ENCODE measurements at places on chromosomes 4 and X.

- no peak for DNase-seq
Measured at GRCh38 chr4:132605551-132605950, 543.5 kb upstream of the PCDH10 start.

DNA sequence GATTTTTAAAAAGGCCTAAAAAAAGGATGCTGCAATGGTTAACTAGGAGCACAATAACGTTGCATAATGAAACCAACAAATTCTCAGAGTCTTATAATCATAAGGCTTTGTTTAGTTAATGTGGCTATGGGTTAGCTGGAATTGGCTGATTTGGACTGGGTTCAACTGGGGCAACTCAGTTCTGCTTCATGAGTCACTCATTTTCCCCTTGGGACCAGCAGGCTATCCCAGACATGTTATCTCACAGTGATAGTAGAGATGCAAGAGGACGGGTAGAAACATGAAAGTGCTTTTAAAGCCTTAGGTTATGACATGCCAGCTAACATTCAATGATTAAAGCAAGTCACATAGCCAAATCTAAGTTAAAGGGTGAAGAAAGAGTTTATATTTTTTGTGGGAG lies 189.2 kb upstream of the GK2 start:
- peak; percentile 78 for DNase-seq

DNA sequence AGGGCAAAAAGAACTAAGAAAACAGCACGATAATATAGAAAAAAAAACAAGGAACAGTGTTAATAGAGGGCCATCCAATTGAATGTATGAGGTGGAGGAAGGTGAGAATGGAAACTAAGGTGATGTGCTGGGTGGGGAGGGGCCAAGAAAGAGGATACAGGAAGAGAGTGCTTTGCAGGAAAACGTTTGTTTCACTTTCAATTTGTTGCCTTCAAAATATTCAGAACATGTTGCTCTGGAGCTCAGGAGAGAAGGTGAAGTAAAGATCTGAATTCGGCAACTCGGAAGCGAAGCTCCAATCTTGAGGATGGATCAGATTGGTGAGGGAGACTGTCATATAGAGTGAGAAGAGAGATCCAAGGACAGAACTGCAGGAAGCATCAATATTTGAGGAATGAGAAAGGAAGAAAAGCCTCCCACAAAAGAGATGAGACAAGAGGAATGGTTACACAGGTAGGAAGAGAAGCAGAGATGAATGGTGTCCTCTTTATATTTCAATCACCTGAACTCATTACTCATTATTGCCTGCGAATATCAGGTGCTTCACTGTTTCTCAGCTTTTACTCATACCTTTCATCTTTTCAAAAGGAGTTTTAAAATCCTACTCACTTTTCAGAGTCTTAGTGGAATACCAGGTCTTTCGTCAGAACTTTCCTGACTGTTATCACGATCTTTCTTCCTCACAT lies 14.7 kb upstream of the SEC24D start:
- no peak for DNase-seq

DNA sequence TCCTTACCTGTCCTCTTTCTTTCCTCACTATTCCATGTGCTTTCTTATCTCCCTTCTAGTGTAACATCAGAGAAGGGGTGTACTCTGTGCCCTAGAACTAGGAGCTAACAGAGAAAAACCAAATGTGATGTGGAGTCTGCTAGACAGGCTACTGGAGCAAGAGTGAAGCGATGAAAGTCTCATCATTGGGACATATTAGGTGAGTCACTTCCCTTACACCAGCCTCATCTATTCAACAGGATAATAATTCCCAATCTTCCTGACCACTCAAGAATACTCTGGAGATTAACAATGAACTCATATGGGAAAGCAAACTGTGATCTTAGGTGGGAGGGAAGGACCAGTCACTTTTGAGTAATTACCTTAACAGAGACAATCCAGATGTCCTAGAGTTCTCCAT lies 58.1 kb downstream of the RAB40A start:
- DNase-seq, result no peak

GRCh38 chr4:8092282-8092681 lies 66.3 kb downstream of the ABLIM2 start:
- DNase-seq, result no peak

- DNase-seq, result no peak
Measured at GRCh38 chr4:95105983-95106382, 348.2 kb downstream of the BMPR1B start.

- DNase-seq, result no peak
Measured at GRCh38 chrX:19727887-19728648, 159.3 kb downstream of the SH3KBP1 start.

GRCh38 chr4:109589605-109590004 lies 29.6 kb downstream of the MCUB start:
- DNase-seq, result no peak

DNA sequence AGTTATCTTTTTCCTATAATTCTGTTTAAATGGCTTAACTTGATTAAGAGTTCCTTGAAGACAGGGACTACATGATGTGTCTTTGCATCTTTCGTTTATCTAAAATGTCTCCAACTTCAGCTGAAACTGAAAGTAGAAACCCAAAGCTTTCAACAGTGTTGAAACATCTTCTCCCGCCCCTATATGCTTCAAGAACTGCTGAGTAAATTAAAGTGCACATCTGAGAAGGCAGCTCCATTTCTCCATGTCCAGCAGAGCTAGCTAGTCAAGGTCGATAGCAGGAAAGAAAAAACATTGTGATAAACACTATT lies 185.7 kb upstream of the TBL1X start:
- no peak for DNase-seq

- DNase-seq, result no peak
Measured at GRCh38 chr4:40055511-40055862, 1.2 kb upstream of the N4BP2 start.

DNA sequence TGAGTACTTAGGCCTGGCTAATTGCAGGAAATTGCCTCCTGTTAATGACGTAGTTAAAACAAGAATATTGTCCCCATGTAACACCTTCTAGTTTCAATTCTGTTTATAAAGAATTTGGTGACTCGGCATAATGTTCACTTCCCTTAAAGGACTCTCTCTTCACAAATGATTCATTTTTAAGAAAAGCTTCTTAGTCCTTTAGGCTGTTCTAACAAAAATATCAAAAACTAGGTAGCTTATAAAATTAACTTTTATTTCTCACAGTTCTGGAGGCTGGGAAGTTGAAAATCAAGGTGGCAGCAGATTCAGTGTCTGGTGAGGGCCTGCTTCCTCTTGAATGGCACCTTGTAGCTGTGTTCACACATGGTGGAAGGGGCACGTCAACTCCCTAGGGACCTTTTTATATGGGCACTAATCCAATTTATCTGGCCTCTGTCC lies 23.8 kb downstream of the COL25A1 start:
- DNase-seq, result no peak

- no peak for DNase-seq
Measured at GRCh38 chr4:132330994-132331393, 818.1 kb upstream of the PCDH10 start.

GRCh38 chrX:40452031-40452430 lies 128.7 kb upstream of the ATP6AP2 start:
- no peak for DNase-seq

- DNase-seq, result no peak
Measured at GRCh38 chr4:83581411-83582288, 45.7 kb downstream of the GPAT3 start.

- no peak for DNase-seq
Measured at GRCh38 chr4:117941611-117942010, 92.7 kb upstream of the NDST3 start.

GRCh38 chr4:67125636-67126514 lies 419.4 kb downstream of the CENPC start:
- DNase-seq, result no peak

DNA sequence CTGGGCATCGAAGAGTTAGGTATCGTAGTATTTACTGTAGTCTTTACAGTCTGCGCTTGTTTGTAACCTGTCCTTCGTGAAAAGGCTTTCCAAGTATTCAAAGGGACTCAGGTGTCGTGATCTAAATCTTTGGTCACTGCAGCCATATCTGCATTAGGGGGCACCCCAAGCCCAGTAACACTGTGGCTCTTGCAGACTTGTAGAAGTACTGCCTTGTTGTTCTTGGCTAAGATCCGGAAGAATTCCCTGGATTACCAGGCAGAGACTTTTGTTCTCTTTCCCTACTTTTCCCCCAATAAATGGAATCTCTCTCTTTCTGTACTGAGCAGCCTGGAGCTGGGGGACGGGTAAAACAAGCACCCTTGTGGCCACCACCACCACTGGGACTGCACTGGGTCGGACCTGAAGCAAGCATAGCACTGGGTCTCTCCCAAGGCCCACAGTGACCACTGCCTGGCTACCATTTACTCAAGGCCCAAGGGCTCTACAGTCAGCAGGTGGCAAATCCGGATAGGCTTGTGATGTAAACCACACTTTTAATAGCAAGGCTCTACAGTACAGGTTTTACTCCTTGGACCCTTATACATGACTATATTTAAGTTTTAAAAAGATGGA lies 12.0 kb downstream of the CXorf58 start:
- DNase-seq, result peak; percentile 50

- no peak for DNase-seq
Measured at GRCh38 chrX:155061760-155062159, 9.2 kb downstream of the CMC4 start.

GRCh38 chrX:16465081-16465876 lies 184.7 kb upstream of the S100G start:
- DNase-seq, result peak; percentile 67

DNA sequence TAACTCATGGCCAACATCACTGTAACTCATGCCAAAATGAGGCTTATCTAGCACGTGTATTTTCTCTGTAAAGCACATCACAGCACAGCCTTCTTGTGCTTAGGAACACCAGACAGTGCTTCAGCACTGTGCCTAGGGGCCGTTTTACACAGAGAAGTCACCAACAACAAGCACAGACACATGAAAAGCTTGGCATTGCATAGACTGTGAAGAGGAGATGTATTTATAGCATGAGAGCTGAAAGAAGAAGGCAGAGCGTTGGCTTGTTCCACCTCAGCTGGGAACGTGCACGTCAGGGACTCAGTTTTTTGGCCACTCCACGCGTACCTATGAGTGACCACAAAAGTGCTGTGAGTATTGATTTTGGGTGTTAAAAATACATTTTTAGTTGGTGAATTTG lies 116.3 kb upstream of the SFRP2 start:
- no peak for DNase-seq

- no peak for DNase-seq
Measured at GRCh38 chr4:149964001-149964796, 114.0 kb upstream of the DCLK2 start.

DNA sequence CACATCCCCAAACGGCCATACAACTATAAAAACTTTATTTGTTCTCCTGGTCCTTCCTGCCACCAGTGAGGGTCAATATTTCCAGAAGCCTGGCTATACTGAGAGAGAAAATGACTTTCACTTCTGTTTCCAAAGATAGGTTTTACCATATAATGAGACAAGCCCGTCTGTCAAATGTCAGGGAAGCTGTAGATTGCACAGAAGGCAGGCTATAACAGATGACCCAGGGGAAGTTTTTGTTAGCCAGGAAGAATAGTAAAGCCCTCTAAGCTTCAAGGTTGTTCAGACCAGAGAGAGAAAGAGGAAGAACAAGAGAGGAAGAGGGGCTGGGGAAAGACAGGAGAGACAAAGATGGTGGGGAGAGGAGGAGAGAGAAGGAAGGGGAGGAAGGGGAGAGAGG lies 217.5 kb downstream of the GBA3 start:
- DNase-seq, result no peak

DNA sequence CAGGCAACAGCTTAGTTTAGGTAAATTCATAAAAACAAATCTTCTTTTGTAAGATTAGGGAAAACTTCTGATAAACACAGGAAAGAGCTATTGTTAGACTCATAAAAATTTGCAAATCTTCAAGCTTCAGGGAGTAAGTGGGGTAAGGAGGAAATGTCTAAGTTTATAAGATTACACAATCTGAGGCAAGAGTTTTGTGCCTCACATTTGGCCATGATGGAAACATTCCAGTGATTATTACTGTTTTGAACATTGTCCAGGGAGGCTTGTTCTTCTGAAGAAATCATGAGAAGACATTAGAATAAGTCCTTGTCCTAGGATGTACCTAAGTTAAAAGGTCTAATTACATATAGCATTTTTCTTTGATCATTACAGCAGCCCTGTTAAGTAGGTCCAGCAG lies 72.8 kb downstream of the MAOB start:
- DNase-seq, result no peak

DNA sequence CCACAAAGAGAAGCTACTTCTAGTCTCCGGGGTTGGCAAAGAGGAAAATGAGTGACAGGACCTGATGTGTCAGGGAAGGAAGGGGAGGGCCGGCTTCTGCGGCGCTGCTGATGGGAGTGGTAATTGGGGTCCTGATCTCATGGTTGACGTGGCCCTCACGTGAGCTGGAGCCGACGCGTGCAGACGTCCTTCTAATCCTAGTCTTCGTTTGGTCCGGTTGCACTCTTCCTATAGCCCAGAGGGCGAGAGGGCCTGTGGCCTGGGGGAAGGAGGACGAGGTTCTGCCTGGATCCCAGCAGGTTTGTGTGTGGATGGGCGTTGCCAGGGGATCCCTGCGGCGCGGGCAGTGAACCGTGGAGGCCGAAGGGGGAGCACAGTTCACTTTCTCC lies at the start of gene ARMCX1:
ARMCX1 (plus strand) TSS at position 186 of the 389 bp plus-strand sequence. CDS start 2,384 bp downstream, outside the sequence.
- peak; percentile 79 for DNase-seq

- peak; percentile 14 for DNase-seq
Measured at GRCh38 chr4:150501983-150502382, 80.0 kb upstream of the MAB21L2 start.

DNA sequence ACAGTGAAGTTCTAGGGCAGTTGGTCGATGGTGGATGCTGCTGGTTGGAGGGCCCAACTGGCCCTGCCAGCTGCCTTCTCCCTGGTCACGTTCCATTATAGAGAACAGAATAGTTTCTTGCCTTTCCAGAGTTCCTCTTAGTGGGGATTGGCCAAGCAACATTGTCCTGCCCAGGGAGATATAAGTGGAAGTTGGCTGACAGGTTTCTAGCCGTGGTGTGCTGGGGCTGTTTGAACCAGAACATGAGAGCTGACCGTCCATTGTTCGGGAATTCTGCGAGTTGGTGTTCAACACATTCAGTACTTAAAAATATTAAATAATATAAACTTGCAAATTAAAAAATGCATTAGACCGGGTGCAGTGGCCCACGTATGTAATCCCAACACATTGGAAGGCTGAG lies 3.5 kb upstream of the AFAP1 start:
- no peak for DNase-seq

GRCh38 chr4:55031158-55031557 lies 94.2 kb downstream of the KDR start:
- DNase-seq, result no peak

GRCh38 chr4:89172865-89173264 lies 61.5 kb downstream of the TIGD2 start:
- DNase-seq, result no peak

DNA sequence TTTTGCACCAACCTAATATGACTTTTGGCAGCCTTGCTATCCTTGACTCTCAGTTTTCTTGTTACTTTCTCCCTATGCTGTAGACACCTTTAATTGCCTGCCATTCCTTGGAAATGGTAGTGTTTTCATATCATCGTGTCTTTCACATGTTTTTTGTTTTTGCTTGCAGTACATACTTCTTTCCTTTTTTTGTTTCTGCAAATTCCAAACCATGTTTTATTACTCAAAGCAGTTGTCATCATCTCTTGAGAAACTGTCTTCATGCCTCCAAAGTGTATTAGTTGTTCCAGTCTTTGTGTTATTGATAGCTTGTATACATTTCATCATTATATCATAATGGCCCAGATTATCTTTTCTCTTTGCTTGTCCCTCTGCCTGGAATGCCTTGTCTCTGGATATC lies 57.1 kb downstream of the PDLIM5 start:
- peak; percentile 45 for DNase-seq

- DNase-seq, result peak; percentile 62
Measured at GRCh38 chr4:6560416-6561172, 14.4 kb upstream of the MAN2B2 start.

- DNase-seq, result no peak
Measured at GRCh38 chrX:133516686-133517085, 101.4 kb upstream of the GPC4 start.

GRCh38 chr4:14768449-14768848 lies 233.8 kb upstream of the CPEB2 start:
- no peak for DNase-seq
